ENCODE measurements at places on chromosomes 11 and 22. TPM values are rescaled to one million over a fixed set of nuclear protein-coding genes. Genes with fewer than 3 reads are reported as not detected.

- H3K36me3 ChIP-seq: no peaks in the 10 kb centered on the region
- no peak overlapping the region for H3K4me3 ChIP-seq
- H3K27me3 ChIP-seq: peaks cover 2% of the 10 kb centered on the region
- H3K27ac ChIP-seq: no peak overlapping the region
- H3K4me1 ChIP-seq: no peaks in the 10 kb centered on the region
- no peak for DNase-seq
Observed at GRCh38 chr11:122242731-122243130, 126.7 kb upstream of the BLID start.

GRCh38 chr11:76734456-76735420 is 48.4 kb upstream of the TSKU start:
- H3K4me1 ChIP-seq: no peaks in the 10 kb centered on the region
- no peak for DNase-seq
- no peak overlapping the region for H3K4me3 ChIP-seq

GRCh38 chr11:56906683-56907148 is 82.0 kb upstream of the OR5AK2 start:
- no peaks in the 10 kb centered on the region for H3K27me3 ChIP-seq
- H3K4me3 ChIP-seq: no peak overlapping the region
- H3K4me1 ChIP-seq: no peaks in the 10 kb centered on the region
- H3K36me3 ChIP-seq: no peaks in the 10 kb centered on the region
- DNase-seq: no peak

Gene CALCA
- not detected for total RNA-seq

Gene EXPH5
- 2.9 TPM for total RNA-seq

Gene SPTBN2
- 1.8 TPM for total RNA-seq

GRCh38 chr11:119359365-119360214 is 13.1 kb upstream of the MFRP start:
- no peak overlapping the region for H3K27ac ChIP-seq
- H3K36me3 ChIP-seq: no peaks in the 10 kb centered on the region
- peaks cover 23% of the 10 kb centered on the region for H3K27me3 ChIP-seq
- peaks cover 12% of the 10 kb centered on the region for H3K4me1 ChIP-seq

- peaks cover 12% of the 10 kb centered on the region for H3K4me1 ChIP-seq
- H3K27ac ChIP-seq: no peak overlapping the region
Observed at GRCh38 chr11:61787928-61788491, 4.4 kb downstream of the TMEM258 start.

- no peaks in the 10 kb centered on the region for H3K36me3 ChIP-seq
- H3K27ac ChIP-seq: no peak overlapping the region
- no peak overlapping the region for H3K4me3 ChIP-seq
- no peaks in the 10 kb centered on the region for H3K27me3 ChIP-seq
Observed at GRCh38 chr11:9607511-9607899, 34.0 kb downstream of the WEE1 start.

Gene PGM2L1
- 13.4 TPM for total RNA-seq

Gene SF3B2
- total RNA-seq: 321 TPM

GRCh38 chr11:72245263-72245816 is 1.4 kb upstream of the PHOX2A start:
- peaks cover 16% of the 10 kb centered on the region for H3K4me1 ChIP-seq
- H3K27me3 ChIP-seq: peaks cover 42% of the 10 kb centered on the region
- H3K27ac ChIP-seq: no peak overlapping the region
- DNase-seq: no peak

GRCh38 chr11:120226242-120226641 is 13.7 kb upstream of the POU2F3 start:
- peaks cover 3% of the 10 kb centered on the region for H3K4me1 ChIP-seq
- DNase-seq: no peak
- no peaks in the 10 kb centered on the region for H3K36me3 ChIP-seq
- H3K27ac ChIP-seq: no peak overlapping the region
- H3K4me3 ChIP-seq: no peak overlapping the region
- no peaks in the 10 kb centered on the region for H3K27me3 ChIP-seq

DNA sequence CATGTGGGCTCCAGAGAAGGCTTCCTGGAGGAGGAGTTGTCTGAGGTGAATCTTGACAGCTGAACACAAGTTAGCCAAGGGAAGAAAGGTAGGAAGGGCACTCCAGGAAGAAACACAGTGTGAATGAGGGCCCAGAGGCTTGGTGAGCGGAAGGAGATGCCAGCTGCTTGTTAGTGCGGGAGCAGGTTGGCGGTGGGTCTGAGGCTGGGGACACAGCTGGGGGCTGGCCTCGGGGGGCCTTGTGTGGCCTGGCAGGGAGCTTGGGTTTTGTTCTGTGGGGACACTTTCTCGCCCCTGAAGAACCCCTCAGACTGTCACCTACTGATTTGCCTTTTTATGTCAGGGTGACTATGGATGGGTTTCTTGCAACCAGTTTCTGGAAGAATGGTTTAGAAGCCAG is 160.0 kb downstream of the ST3GAL4 start:
- peaks cover 4% of the 10 kb centered on the region for H3K27me3 ChIP-seq
- H3K27ac ChIP-seq: no peak overlapping the region
- DNase-seq: no peak

Gene GPHA2
- not detected for total RNA-seq

Gene DTX4
- total RNA-seq: 0.07 TPM

GRCh38 chr11:46291441-46292150 is 14.1 kb downstream of the CREB3L1 start:
- H3K36me3 ChIP-seq: no peaks in the 10 kb centered on the region
- no peak overlapping the region for H3K27ac ChIP-seq

GRCh38 chr22:37303821-37304274 is 21.5 kb downstream of the CYTH4 start:
- DNase-seq: peak; percentile 85
- no peaks in the 10 kb centered on the region for H3K27me3 ChIP-seq
- H3K27ac ChIP-seq: peak overlapping the region; percentile 78
- H3K36me3 ChIP-seq: peaks cover 16% of the 10 kb centered on the region
- H3K4me3 ChIP-seq: no peak overlapping the region
- H3K4me1 ChIP-seq: peaks cover 84% of the 10 kb centered on the region

DNA sequence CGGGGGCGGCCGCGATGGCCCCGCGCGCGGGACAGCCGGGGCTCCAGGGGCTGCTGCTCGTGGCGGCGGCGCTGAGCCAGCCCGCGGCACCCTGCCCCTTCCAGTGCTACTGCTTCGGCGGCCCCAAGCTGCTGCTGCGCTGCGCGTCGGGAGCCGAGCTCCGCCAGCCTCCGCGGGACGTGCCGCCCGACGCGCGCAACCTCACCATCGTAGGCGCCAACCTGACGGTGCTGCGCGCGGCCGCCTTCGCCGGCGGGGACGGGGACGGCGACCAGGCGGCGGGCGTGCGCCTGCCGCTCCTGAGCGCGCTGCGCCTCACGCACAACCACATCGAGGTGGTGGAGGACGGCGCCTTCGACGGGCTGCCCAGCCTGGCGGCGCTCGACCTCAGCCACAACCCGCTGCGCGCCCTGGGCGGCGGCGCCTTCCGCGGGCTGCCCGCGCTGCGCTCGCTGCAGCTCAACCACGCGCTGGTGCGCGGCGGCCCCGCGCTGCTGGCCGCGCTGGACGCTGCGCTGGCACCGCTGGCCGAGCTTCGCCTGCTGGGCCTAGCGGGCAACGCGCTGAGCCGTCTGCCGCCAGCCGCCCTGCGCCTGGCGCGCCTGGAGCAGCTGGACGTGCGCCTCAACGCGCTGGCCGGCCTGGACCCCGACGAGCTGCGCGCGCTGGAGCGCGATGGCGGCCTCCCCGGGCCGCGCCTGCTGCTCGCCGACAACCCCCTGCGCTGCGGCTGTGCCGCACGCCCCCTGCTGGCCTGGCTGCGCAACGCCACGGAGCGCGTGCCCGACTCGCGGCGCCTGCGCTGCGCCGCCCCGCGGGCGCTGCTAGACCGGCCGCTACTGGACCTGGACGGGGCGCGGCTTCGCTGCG is 697 bp downstream of the TPBGL start:
- H3K36me3 ChIP-seq: no peaks in the 10 kb centered on the region
- peak; percentile 86 for DNase-seq
- no peak overlapping the region for H3K27ac ChIP-seq
- H3K27me3 ChIP-seq: peaks cover 33% of the 10 kb centered on the region
- H3K4me1 ChIP-seq: peaks cover 10% of the 10 kb centered on the region
- H3K4me3 ChIP-seq: peak overlapping the region; percentile 63

Gene TRIM48
- total RNA-seq: not detected

GRCh38 chr11:119585043-119585781 is 143.8 kb downstream of the NECTIN1 start:
- H3K4me1 ChIP-seq: peaks cover 7% of the 10 kb centered on the region
- no peaks in the 10 kb centered on the region for H3K36me3 ChIP-seq
- H3K27me3 ChIP-seq: peaks cover 45% of the 10 kb centered on the region

Gene CDK2AP2
- 55.1 TPM for total RNA-seq

DNA sequence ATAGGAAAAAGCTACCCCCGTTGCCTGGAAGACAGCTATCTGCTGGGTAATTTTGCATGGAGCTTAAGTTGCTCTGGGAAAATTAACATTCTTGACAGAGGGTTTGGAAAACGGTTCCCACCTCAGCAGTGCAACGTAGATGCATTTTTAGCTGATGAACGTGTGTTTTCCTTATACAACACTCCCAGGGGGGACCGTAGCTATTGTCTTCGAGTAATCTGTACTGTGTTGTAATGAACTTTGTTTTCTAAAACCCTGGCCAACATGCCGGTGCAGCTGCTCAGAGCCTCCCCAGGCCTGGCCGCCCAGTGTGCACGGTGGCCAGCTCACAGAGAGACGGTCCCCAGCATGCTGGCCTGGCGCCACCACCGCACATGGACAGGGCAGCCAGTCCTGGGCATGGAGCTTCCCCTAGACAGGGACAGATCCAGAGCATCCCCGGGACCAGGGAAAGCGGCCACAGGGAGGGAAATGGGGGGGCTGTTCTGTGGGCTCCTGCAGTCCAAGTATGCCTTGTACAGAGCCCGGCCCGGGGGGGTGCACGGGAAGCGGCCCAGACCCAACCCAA is 2.2 kb downstream of the TNNT3 start:
- no peak overlapping the region for H3K27ac ChIP-seq
- no peaks in the 10 kb centered on the region for H3K36me3 ChIP-seq
- no peaks in the 10 kb centered on the region for H3K27me3 ChIP-seq
- DNase-seq: no peak
- peaks cover 5% of the 10 kb centered on the region for H3K4me1 ChIP-seq
- H3K4me3 ChIP-seq: no peak overlapping the region

- H3K27ac ChIP-seq: no peak overlapping the region
- no peak for DNase-seq
- no peaks in the 10 kb centered on the region for H3K4me1 ChIP-seq
- no peak overlapping the region for H3K4me3 ChIP-seq
Observed at GRCh38 chr22:48445113-48445827, 1382.4 kb downstream of the BRD1 start.

DNA sequence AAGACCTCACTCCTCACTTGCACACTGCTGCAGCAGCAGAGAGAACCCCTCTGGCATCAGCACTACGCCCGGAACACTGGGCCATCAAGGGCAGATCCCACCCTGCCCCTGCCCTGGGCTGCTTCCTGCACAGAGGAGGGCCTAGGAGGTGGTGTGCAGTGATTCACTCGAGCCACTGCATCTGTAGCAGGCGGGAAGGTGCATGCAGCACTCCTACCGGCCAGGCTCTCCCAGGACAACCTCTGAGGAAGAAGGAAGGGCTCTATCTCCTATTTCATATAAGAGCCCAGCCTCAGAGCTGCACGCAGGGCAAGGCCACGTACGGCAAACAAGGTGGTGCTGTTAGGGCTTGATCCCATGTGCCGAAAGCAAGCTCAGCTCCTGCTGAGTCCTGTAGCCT is 14.2 kb downstream of the RANGAP1 start:
- no peak for DNase-seq
- no peaks in the 10 kb centered on the region for H3K27me3 ChIP-seq
- peaks cover 61% of the 10 kb centered on the region for H3K36me3 ChIP-seq

DNA sequence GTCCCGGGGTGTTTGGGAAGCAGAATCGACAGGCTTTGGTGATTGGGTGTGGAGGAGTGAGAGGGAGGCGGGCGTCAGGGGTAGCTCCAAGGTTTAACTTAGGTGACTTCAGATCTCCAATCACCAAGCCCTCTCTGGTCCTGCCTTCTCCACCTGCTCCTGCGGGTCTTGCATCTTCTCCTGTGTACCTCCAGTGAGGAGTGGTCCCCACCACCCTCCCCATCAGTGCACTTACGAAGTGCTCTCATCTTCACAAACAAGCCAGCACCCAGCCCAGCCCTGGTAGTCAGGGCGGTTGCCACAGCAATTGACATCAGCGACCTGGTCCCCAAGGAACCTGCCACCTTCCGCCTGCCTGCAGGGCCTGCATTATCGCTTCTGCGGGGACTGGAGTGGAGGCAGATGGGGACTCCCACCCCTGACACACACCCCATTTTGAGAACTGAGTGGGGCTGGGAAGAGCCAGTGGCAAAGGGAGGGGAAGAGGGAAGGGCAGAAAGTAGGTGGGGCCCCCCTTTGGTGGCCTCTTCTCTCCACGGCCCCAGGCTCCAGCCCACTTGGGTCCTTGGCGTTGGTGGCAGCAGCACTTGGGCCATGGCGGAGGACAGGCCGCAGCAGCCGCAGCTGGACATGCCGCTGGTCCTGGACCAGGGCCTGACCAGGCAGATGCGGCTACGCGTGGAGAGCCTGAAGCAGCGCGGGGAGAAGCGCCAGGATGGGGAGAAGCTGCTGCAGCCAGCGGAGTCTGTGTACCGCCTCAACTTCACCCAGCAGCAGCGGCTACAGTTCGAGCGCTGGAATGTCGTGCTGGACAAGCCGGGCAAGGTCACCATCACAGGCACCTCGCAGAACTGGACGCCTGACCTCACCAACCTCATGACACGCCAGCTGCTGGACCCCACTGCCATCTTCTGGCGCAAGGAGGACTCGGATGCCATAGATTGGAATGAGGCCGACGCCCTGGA is at the start of gene OMP:
TSS of gene OMP (plus strand) at position 595 of the 965 bp plus-strand sequence. CDS start at position 595, 0 bp downstream.
- no peaks in the 10 kb centered on the region for H3K36me3 ChIP-seq
- no peak within 1 kb of the TSS for H3K4me3 ChIP-seq
- H3K4me1 ChIP-seq: no peaks in the 10 kb centered on the region
- no peaks in the 10 kb centered on the region for H3K27me3 ChIP-seq

DNA sequence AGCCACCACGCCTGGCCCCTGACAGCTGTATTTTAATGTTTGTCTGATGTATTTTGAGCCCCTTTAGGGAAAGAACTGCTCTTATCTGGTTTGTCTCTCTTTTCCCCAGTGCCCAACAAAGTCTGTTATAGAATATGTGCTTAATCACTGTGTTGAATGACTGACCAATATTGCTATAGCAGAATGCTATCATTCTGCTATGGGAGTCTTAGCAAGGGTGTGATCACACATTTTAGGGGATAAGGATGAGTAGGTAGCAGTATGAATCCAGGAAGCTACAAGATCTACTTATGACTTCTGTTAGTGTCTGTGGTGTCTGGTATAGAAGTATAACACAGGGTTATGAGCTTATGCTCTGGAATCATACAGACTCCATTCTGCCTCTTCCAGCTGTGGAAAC is 117.5 kb upstream of the RRM1 start:
- peaks cover 10% of the 10 kb centered on the region for H3K36me3 ChIP-seq
- H3K4me3 ChIP-seq: no peak overlapping the region
- DNase-seq: no peak
- no peak overlapping the region for H3K27ac ChIP-seq
- H3K4me1 ChIP-seq: peaks cover 53% of the 10 kb centered on the region
- H3K27me3 ChIP-seq: no peaks in the 10 kb centered on the region

DNA sequence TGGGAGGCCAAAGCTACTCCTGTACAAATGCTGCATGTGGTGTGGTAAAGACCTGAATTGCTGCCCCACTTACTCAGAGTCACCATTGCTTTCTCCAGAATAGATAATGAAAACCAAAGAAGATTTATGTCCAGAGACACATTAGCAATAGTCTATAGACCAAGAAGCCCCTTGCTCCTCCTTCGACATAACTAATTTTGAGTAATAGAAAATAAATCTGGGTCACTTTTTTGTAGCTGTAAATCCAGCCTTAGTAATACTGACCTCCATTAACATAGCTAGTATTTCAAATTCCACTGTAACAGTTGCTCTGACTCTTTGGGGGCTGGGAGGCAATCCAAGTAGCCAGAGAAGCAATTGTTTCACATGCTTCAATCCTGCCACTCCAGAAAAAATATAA is 145.9 kb downstream of the MAML2 start:
- H3K4me1 ChIP-seq: peaks cover 90% of the 10 kb centered on the region
- H3K4me3 ChIP-seq: no peak overlapping the region
- DNase-seq: no peak
- H3K36me3 ChIP-seq: peaks cover 27% of the 10 kb centered on the region
- H3K27me3 ChIP-seq: no peaks in the 10 kb centered on the region

Gene P2RY6
- total RNA-seq: not detected

Measured in activated naive CD4-positive, alpha-beta T cell treated with anti-CD3 and anti-CD28 coated beads for 36 hours (primary cell).